ENCODE measurements at places on chromosomes 1 and 21. TPM values are rescaled to one million over a fixed set of nuclear protein-coding genes. Genes with fewer than 3 reads are reported as not detected.

Gene DPT
- 32.1 TPM for total RNA-seq

DNA sequence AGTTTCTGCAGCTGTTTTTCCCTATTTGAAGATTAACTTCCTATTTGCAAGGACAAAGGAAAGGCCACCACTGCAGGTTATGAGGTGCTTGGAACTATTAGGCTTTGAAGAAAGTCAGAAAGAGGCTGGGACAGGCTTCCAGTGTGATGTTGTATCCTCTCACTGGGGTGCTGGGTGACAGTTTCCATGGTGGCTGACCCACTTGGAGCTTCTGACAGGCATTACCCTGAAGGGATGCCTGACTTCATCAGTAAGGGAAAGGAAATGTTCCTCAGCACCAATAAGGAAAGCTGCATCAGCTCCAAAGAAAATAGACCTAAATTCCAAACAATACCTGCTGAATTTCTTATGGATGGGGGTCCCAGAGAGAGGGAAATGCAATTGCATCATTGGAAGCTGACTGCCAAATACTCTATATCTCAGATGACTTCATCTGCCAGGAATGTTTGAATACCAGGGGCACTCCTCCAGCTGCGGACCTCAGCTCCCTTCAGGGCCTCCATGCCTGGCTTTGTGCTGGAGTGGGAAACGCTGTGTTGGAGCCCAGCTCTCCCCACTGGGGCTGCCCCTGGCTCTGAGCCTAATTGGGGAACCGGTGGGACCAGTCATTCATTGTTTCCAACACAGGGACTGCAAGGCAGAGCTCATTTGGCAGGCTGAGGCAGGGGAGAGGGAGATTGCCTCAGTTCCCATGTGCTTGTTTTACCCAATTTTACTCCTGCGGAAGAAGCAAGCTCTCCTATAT is 76.6 kb downstream of the RGL1 start:
- peak; percentile 82 for DNase-seq

DNA sequence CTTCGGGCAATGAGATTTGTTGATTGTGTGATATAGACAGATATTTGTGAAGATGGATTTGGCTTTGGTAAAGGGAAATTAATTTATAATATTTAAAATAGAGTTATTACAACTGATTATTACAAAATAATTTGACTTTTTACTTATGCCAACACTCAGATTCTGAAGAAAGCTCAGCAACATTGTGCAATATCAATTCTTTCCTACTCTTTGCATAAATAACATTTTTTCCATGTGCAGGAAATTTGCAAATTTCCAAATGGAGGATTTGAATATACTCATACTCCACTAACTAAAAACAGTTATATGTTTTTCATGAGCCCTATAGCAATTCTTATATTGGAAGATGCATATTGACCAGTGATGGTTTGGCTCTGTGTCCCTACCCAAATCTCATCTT is 676.4 kb upstream of the ADAMTS5 start:
- no peak for DNase-seq

DNA sequence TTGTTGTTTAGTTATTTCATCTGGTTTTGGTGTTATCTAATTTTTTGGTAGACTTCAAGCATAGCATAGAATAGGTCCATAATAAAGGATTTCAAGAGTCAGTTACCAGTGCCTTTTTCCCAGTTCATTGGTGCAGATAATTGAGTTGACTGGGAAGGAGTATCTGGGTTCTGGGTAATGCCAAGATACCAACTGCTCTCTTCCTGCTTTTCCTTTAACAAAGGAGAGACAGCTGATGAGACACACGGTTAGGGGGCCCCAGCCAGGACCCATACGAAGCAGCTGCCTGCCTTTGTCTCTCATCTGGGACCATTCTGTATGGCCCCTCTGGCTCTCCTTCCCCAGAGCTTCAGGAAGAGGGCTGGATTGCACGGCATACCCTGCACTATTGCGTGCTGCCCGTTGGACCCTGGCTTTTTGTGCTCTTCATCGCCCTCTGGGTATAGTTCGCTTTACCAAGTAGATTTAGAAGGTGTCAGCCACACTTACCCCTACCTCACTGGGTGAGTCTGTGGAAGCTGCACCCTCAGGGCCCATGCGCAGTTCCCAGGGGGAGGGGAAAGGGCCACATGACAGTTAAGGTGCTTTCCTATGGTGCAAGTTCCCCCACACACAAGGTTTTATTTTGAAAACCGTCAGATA is 7.0 kb downstream of the NAV1 start:
- DNase-seq, result no peak

All from cardiac septum (tissue), 1 donor.